ENCODE measurements at places on chromosomes 5 and 9.
A peak's percentile ranks its signal among the peaks of the same experiment; 100 is the strongest.

DNA sequence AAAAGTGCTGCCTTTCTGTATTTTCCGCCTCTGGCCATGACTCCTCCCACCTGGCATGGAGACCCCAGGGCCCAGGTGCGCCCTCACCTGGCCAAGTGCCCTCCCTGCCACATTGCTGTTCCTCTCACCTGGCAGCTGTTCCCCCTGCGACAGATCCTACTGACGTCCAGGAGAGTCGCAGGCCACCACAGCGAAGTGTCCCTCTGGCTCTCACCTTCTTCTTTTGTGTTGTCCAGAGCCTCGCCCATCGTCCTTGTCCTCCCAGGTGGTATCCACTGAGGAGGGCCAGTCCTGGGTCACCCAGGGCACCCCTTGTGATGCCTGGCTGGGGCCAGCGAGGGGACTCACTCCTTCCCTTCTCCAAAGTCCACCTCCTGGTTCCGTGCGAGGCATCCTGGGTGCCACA is 2.6 kb downstream of the NKD2 start:
- DNase-seq, result peak; percentile 50

- DNase-seq, result no peak
Measured at GRCh38 chr9:93207326-93207814, 23.4 kb downstream of the WNK2 start.

- DNase-seq, result no peak
Measured at GRCh38 chr9:35515766-35516165, 25.9 kb downstream of the RUSC2 start.

DNA sequence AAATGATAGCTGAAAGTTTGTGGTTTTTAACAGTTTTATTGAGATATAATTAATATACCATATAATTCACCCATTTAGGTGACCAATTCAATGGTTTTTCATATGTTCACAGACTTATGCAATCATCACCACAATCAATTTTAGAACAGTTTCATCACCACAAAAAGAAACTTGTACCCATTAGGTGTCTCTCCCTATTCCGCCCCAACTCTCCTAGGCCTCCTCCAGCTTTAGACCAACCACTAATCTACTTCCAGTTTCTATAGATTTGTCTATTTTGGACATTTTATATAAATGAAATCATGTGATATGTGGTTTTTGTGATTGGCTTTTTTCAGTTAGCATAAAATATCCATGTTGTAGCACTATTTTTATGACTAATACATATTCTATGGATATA is 38.6 kb downstream of the YTHDC2 start:
- DNase-seq, result no peak

DNA sequence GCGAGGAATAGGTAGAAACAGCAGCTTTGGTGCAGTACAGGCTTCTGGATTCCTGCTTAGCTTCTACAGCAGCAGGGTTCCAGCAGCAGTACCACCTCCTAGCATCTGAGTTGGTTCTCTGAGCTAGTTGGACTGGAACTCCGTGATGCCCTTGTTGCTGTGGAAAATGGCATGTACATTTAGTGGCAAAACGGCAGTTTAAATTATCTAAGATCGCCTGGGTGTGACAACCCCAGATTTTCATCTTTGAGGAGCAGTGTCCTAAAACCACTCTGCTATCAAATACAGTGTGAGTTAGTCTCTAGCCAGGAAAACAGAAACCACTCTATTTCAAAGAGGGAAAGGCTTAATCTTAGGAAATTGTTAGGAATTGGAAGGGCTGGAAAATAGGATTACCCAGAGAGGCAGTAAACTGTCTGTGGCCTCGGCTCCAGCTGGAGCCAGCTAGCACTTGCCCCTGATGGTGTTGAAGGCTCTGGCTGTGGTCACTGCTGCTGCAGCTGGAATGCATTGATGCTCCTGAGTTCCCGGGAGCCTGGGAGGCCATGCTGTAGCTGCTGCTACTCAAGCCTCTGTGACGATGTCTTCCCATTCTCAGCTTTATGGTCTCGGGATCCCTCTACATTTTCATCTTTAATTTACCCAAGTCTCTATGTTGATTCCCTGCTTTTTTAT is 29.4 kb downstream of the RAD23B start:
- no peak for DNase-seq

GRCh38 chr9:120905315-120906164 is 21.1 kb downstream of the TRAF1 start:
- peak; percentile 50 for DNase-seq

- no peak for DNase-seq
Measured at GRCh38 chr9:125646217-125646616, 60.8 kb downstream of the MAPKAP1 start.

- DNase-seq, result no peak
Measured at GRCh38 chr5:57366744-57367143, 115.9 kb downstream of the ACTBL2 start.
